ENCODE measurements at places on chromosomes 12 and 14.

- DNase-seq = no peak
Measured at GRCh38 chr12:96326628-96327227, 73.5 kb downstream of the CDK17 start.

DNA sequence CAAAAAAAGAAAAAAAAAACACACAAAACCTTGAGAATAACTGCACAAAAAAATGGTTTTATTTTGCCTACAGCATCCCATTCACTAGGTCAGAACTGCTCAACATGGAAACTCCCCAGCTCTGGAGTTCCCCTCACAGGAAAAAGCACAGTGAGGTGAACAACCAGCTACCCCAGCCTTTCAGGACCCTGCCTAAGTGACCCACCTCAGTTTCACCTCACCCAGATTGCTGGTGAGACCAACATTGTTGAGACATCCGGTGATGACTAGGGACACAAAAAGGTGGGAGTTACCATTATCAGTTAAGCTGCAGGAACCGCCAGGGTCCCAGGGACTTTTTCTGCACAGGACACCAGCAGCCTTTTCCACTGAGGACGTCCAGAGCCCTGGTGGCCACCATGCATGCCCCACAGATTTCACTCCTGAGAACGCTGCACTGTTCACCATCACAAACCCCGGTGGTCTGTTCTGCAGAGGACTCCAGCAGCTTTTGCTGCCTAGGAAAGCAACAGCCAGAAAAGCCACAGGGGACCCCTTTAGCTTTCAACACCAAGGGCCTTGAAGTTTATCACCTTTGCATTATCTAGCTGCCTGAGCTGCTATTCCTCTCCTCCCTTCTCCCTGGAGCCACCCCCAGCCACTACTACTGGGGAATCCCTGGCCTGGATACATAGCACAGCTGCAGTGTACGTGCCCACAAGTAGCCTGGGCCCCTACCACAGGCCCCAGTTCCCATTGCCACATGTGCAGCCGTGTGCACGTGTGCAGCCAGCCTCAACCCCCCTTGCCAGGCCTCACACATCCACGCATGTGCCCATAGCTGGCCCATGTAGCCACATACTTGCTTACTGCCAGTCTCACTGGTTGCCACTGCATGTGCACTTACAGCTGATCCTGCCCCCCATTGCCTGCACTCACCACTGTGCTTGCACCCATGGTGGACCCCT, 62.5 kb upstream of the FAR2 start:
- DNase-seq = no peak

DNA sequence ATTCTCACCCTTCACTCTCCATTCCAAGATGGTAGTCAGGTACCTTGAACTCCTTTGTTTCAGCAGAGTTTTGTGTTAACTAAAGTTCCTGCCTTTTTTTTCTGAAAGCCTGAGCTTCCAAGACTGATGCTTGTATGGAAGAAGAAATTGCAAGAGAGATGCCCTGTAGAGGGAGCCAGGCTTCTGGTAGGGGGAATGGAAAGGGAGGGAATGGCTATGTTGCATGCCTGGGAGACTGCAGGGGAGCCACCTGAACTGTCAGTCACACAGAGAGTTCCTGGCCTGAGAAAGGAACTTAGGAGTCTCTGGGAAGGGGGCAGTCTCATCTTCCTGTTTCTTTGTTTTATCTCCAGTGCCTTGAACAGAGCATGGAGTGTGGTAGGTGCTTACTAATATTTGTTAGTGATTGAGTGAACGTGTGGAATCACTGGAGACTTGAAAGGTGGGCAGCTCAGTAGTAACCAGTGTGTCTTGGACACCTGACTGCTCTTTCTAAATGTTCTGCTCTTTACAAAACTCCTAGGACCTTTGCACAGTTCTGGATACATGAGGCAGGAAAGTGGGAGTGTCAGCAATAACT, 132.2 kb downstream of the ANO4 start:
- no peak for DNase-seq

DNA sequence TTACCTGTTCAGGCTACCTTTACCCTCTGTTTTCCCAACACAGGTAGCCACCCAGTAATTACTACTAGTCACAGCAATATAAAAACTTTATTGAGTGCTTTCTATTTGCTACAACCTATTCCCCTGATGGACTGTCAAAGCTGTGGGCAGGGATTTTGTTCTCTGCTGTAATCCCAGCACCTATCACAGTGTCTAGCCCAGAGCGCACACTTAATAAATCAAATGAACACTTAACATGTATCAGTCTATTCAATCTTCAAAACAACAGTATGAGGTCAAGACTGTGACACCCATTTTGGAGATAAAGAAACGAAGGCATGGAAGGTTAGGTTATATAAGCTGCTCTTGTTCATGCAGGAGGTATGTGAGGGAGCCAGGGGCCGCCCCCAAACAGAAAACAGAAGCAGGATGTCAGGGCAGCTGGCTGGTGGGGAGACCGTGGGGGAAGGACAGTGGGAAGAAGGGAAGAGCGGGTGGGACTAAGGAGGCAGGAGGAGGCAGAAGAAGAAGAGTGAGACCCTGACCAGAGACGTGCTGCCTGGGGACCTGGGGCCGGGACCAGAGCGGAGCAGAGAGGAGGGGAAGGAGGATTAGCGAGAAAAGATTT, 1.7 kb downstream of the TNFRSF1A start:
- DNase-seq = no peak

GRCh38 chr12:79826267-79827128, 108.4 kb downstream of the PPP1R12A start:
- no peak for DNase-seq

DNA sequence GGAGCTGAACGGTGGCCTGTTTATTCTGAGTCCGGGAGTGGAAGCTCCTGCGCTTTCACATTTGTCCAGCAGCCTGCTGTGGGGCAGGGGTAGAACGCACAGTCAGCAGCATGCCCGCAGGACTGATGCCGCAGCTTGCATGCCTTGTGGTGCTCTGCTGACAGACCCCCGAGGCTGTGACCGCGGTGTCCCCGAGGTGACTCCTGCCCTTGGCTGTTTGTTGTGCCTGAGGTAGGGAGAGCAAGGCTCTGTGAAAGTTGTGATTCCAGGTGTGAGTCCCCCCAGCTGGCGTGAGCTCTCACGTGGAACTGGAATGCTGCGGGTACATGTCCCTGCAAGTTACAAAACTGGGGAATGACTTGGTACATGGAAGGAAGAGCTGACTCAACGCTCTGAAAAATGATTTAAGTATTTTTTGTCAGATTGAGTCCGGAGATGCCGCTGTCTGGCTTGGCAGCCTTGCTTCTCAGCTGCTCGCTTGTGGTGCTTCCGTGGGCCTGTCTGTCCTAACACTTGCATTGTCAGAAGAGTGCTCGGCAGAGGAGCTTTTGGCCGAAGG, 18.1 kb downstream of the MLXIP start:
- no peak for DNase-seq

DNA sequence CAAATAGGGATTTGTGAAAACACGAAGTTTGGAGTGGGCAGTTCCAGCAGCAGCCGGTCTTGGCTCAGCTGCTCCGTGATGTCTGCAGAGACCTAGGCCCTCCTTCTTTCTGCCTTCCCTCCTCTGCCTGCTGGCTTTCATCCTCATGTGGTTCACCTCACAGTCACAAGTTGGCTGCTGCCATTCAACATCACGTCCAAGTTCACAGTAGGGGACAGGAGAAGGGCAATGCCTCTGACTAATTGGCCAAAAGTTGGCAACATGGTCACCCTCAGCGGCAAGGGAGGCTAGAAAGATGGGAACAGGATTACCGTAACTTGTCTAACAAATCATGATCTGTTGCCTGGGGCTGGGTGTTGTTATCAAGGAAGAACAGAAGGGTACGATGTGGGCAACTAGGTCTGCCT, 7.8 kb upstream of the CACNA2D4 start:
- no peak for DNase-seq

DNA sequence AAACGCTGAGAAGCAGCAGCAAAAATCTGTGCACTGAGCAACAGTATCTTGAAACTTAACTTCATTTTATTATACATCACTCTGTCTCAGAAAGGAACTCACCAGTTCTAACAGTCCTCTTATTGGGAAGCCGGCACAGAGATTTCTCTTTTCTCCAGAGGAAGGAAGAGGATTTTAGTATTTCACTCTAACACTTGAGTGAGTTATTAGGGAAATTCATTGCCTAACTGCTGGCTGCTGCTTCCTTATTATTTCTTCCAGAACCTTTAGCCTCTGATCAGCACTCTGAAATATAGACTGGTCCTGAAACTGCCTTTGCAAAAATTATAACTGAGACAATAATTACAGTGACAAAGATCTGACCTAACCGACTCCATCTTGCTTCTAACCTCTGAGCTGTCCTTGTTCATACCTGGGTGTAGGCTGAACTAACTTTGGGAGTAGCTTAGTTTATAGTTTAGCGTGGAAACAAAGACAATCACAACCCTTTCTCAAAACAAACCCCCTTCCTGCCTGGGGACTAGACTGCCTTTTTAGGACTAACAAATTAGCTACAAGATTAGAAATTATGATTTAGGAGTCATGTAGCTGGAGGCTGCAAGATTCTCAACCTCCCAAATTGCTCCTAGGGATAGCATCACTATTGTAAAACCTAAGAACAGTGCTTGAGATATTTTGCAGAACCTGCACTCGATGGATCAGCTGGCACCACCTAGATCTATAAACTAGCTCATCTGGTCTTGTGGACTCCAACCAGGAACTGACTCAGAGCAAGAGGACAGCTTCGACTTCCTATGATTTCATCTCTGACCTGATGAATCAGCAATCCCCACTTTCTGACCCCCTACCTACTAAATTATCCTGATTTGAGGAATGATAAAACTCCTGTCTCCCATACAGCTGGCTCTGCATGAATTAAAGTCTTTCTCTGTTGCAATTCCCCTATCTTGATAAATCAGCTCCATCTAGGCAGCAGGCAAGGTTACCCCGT, 117.5 kb downstream of the DYRK2 start:
- no peak for DNase-seq

DNA sequence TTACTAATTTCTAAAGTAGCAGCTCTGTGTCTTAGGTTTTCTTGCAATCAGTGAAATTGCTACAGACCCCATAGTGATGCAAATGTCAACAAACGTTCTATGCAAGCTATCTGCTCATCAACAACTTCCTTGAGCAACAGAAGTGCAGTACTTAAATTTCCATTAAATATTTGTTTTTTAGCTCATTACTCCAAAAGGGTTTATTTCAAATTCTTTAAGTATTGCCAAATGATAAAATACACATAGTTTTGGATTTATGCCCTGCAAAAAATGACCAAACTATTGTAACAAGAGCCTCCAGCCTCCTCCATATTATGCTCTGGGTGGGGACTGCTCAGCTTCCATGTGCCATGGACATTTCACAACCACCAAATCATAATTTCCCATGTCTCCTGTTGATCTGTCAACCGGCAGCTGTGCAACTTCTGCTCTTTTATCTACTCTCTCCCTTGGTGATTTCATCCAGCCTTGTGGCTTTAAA, 4.4 kb downstream of the BDKRB1 start:
- DNase-seq = no peak

DNA sequence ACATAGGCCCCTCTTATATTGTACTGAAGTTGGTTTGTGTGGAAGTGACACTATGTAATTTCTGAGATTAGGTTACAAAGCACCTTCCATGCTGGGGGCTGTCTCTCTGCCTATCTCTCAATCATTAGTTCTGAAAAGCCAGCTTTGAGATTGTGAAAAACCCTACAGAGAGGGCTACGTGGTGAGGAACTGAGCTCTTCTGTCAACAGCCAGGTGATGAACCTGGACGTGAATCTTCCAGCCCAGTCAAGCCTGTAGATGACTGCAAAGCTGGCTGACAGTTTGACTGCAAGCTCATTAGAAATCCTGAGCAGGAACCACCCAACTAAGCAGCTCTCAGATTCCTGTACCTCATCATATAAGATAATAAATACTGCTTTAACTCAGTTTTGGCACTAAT, 36.3 kb upstream of the BBS10 start:
- DNase-seq = no peak

DNA sequence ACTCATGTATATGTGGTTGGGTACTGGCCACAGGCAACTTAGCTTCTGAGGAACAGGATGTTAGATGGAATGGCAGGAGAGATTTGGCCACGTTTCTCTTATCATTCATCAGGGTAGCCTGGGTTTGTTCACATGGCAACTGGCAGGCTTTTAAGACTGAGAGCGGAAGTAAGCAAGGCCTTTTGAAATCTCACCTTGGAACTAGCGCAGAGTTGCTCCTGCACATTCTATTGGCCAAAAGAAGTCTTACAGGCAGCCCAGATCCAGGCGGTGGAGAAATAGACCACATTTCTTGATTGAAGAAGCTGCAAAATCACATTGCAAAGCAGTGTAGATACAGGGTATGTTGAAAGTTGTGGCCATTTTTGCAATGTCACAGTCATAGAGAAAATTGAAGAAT, 3.7 kb downstream of the CLEC4A start:
- no peak for DNase-seq

DNA sequence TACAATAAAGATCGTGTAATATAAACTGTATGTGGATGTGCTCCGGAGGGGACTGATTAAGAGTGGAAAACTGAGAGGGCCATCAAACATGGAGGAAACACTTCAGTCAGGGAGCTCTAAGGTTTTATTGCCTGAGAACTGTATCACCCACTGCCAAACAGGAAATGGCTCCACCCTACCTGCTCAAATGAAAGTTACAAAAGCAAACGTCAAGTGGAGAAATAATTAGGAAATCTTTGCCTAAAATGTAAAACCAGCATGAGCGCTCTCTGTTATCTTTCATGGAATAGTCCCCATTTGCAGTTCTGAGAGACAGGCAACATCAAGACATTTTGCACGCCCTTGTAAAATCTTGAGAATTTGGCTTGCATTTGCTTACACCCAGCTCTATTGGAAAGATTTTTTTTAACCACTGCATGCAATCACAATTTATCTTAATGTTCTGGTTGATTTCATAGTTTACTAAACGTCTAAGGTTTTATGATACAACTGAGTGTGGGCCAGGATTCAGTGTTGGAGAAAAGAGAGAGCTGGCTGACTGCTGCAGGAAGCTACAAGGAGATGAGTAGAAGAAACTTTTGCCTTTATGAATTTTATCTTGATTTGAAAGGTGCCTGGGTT, 344.0 kb upstream of the PRICKLE1 start:
- DNase-seq = no peak

DNA sequence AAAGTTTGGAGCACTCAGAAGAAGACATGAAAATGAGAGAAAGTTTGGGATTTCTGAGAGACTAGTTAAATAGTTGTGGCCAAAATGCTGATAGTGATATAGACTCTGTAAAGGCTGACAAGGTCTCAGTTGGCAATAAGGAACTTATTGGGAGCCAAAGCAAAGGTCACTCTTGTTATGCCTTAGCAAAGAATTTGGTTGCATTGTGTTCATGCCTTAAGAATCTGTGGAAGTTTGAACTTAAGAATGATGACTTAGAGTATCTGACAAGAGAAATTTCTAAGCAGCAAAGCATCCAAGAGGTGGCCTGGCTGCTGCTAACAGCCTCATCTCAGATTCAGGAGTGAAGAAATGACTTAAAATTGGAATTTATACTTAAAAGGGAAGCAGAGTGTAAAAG, 113.8 kb downstream of the PIK3C2G start:
- no peak for DNase-seq
